ENCODE measurements at places on chromosomes 2 and 18.

GRCh38 chr2:8398040-8398668, 283.7 kb upstream of the ID2 start:
- DNase-seq, result no peak

DNA sequence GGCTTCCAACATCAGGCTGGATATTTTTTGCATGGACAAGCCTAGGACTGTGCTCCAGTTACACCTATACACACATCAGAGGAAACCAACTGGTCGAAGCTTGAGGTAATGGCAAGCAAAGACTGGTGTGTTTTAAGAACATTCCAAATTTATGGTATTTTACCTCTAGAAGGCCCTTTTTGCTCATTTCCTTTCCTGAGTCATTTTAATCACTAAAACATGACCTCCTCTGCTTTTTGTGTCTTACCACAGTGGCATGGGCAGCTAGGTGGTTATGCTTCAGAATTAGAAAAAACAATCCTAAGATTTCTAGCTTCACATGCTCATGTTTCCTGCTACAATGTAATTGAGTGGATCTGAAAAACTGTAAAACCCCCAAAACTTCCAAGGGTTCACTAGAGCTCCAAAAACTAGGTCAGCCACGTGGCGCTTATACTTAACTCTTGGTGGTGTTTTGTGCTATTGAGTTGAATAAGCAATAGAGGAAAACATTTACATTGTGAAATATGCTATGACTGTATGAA, 30.6 kb upstream of the CHRNA1 start:
- no peak for DNase-seq

DNA sequence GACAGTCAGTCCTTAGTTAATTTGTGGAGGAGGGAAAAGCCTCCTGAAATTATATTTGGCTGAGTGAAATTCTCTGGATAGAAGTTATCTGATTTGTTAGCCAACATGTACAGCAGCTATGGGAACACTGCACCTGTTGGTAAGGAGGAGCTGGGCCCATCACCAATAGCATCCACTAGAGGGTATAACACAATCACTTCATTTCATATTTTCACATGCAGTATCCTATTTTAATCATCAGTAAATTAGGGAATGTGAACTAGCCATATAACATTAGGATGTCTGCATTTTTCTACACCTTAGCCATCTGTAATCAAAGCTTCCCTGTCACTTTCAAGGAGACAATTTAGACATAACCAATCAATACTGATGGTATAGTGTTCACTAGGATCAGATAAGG, 818.4 kb upstream of the CDH2 start:
- no peak for DNase-seq

- no peak for DNase-seq
Observed at GRCh38 chr18:34729264-34729663, 19.2 kb downstream of the DTNA start.

- DNase-seq, result no peak
Observed at GRCh38 chr2:202172439-202173211, 65.8 kb downstream of the SUMO1 start.

GRCh38 chr2:238387332-238387731, 39.4 kb upstream of the ASB1 start:
- DNase-seq, result no peak

GRCh38 chr18:6878556-6879297, 149.2 kb downstream of the ARHGAP28 start:
- DNase-seq, result no peak

DNA sequence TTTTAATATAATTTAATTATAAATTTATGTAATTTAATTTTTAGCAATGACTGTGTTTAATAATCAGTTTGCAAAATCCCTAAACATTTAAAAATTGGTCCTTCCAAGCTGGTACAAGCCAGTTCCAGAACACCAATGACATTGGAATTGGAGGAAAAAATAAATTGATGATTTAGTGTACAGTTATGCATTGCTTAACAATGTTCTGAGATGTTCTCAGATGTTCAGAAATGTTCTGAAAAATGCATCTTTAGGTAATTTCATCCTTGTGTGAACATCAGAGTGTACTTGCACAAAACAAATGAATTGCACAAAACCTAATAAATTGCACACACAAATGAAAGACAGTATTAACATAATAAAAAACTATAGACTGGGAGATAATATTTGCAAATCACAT, 95.2 kb downstream of the TRIB2 start:
- DNase-seq, result no peak

DNA sequence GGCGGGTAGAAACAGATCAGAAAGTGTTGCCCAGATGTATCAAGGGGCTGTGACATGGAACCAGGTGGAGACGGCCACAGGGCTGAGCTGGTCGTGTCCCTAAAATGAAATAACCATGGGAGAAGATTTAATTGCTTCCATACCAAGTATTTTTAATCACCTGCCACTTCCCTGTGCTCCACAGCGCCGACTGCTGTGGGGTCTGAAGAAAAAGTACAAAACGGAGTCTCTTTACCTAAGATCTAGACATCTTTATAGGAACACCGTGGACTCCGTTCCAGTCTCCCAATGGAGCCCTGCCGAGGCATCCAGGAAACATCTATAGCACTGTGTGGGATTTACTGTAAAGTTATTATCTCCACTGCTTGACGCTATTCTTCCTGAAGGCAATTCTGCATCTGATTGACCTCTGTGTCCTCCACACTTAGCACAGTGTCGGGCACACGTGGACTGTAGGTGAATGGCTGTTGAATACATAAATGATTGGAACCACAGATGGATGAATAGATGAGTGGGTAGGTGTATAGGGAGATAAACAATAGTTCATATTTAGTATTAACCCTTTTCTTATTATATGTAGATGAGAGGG, 21.6 kb upstream of the GYPC start:
- no peak for DNase-seq

DNA sequence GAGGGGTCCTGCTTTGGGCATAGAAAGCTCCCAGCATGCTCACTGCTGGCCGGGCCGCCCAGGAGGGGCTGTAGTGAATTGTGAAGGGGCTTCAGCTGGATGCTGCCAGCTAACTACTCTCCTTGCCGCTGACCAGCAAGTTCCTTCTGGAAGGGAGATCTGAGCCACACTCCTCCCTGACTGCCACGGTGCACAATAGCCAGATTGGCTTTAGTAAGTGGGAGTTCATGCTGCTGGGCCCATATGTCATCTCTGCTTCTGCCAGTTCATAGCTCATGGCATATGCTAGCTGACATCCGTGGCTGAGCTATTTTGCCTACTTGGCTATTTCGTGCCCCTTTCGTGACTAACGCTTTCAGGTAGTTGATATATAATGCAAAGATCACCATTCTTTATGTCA, 51.6 kb upstream of the ROCK2 start:
- no peak for DNase-seq

GRCh38 chr2:70029814-70030409, 57.4 kb upstream of the PCBP1 start:
- no peak for DNase-seq

- DNase-seq, result no peak
Observed at GRCh38 chr18:59551902-59552635, 145.2 kb downstream of the CCBE1 start.

- no peak for DNase-seq
Observed at GRCh38 chr18:23504720-23505119, 1.4 kb downstream of the RMC1 start.

Data from chondrocyte (in vitro differentiated cells).